Dermis blood vessel endothelial cell (primary cell): ENCODE measurements at places on chromosomes 6 and 20. TPM values are rescaled to one million over a fixed set of nuclear protein-coding genes. Genes with fewer than 3 reads are reported as not detected.

The SPATS1 gene
- not detected in 2 replicates for total RNA-seq

The CDYL gene
- total RNA-seq = 29.3 and 31.8 TPM in 2 replicates

The GSTA1 gene
- total RNA-seq = not detected in 2 replicates

The CLPSL2 gene
- total RNA-seq = not detected in 2 replicates

The TPD52L1 gene
- 10.7 and 10.8 TPM in 2 replicates for total RNA-seq

The PTCRA gene
- not detected in 2 replicates for total RNA-seq

The SNAI1 gene
- total RNA-seq = 1.5 TPM in 2 replicates

The SYCP2 gene
- total RNA-seq = 1.7 and 3.1 TPM in 2 replicates

The PTK6 gene
- under 0.01 and 0.05 TPM in 2 replicates for total RNA-seq

The TRAM2 gene
- total RNA-seq = 30.6 and 51.3 TPM in 2 replicates

The PHACTR3 gene
- total RNA-seq = 0.51 and 1.3 TPM in 2 replicates

The PLA2G7 gene
- not detected in 2 replicates for total RNA-seq
